ENCODE measurements at places on chromosomes 3 and 15.
A peak's percentile ranks its signal among the peaks of the same experiment; 100 is the strongest.

GRCh38 chr3:64417816-64418215 lies 192.6 kb upstream of the PRICKLE2 start:
- no peak for DNase-seq

DNA sequence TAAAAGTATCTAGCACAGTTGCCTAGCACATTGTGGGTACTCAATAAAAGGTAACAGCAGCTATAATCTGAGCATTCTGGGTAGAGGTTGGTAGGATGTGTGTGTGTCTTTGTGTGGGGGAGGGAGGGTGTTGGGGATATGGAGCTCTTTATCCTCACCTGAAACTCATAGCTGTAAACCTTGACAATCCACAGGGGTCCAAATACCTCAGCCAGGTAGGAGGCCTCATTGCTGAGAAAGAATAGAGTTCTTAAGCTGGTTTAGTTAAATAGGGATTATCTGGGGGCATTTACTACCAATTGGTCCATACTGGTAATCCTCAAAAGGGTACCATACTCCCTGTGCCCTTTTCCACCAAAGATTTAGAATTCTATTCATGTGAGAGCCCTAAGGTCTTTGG lies 3.9 kb downstream of the SERF2 start:
- DNase-seq, result no peak

DNA sequence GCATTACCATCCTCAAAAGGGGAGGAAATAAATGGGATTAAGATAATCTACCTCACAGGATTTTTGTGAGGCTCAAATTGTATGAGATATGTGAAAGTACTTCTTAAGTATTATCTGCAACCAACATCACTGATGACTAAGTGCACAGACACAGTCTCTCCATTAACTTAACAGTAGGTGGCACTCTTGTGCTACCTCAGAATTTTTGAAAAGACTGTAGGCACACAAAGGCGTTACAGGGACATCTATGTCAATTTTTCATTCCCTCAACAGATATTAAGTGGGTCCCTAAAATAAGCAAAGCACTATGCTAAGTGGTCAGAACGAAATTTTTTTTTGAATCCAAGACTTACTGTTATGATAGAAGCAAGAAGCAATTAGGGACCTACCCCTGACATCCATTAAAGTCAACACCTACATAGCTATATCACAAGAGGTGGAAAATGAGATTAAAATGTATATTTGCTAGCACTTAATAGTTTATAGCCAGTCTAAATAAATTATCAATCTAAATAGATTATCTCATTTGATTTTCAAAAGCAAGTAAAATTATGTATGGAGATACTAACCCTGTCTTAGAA lies 52.9 kb downstream of the RYK start:
- no peak for DNase-seq

DNA sequence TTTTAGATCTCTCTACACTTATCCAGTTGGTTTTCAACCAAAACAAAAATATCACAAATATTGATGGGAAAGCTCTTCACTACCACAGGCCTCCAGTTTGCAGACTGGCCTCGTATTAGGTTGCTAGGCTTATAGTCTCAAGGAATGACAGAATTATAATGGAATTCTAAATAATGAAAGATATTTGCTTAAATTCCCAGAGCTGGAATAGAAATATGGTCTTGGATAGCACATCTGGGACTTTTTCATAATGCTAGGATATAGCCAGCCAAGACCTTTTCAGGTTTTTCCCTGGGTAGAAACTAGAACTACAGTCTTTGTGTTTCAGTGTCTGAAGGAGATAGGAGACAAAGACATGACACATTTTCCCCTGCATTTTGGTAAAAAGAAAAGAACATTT lies 121.9 kb upstream of the STAC start:
- no peak for DNase-seq

DNA sequence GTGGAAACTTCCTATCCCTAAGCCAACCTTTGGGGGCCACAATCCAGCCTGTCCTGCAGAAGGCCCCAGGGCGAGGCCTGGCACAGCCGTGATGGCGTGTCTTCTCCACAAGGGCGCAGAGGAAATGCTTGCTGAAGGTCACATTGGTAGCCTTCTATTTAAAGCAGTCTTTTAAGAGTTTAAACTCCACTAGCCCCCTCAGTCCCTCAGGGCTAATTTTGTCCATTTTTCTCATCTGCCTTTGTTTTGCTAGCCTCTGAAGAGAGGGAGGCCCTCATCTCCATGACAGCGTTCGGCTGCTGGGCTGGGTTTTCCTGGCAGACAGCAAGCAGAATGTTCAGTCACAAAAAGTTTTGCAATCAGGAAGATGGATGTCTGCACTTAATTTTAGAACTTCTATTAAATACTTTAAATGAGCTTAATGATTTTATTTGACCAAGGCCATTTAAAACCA lies 40.8 kb downstream of the RARB start:
- DNase-seq, result no peak

- no peak for DNase-seq
Observed at GRCh38 chr3:13394363-13394762, 25.8 kb downstream of the NUP210 start.

DNA sequence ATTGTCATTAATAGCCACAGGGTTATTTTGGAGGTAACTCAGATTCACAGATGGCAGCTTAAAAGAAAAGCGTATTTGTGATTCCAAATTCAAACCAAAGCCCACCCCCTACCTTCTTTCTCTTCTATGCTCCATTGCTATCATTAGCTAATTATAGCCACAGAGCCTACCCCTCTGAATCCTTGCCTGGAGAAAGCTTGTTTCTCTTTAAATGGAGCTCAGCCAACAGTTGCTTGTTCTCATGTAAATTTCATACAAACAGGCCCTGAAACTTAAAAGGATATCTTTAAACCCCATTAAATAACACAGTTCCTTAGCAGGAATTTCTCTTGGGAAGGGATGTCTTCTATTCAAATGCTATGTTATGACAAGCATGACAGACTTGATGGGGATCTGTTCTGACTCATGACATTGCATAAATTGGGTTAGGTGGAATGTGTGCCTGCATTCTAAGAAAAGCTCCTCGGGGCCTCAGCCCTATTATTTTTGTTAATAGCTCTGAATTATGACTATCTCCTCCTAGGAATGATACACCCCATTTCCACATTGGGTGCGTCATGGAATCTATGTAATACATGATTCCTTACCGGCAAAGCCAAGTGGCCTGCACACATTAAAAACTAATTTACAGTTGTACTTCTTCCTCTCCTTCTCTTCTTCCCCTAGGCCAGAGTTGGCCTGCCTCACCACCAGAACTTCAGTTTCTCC lies 265.8 kb downstream of the TAFA4 start:
- DNase-seq, result no peak

- DNase-seq, result no peak
Observed at GRCh38 chr15:89091627-89092220, 3.5 kb downstream of the ABHD2 start.

DNA sequence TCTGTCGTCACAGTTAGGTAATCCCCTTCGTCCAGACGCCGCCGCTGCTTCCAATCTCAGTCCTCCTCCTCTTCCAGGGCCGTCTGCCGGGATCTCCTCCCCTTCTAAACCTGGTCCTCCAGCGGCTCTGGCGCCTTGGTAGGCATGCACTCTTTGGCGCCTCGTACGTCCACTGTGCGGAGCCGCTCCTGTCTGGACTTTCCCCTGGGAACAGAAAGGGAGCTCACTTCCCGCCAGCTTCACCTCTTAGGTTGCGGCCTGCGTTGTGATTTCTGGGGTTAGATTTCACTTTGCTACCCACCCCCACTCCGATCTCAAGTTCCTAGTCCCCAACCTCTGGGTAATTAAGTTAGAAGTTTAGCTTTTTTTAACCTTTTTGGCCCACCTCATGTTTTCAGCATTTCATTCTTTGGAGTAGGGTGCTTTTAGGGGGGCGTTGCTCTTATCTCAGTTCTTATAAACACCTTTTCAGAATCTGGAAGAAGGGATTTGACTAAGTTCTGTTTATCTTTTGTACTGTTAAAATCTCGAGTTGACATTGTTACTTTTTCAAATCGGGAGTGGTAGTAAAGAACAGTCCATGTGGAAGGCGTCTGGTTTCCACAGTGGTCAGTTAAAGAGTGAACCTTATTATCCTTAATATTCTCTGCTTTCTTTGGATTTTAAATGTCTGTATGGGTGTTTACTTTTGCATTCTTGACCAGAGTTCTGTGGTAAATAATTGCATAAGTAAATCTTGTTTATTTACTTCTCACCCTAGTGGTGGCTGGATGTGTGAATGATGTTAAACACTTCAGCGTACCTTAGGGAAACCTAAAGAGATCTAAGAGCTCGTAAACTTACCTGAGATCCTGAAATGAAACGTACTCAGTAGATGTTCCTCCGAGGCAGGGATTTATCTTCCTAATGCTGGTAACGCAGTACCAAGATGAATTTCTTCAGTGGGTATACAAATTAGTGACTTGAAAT lies 611 bp downstream of the CTDSPL2 start:
- no peak for DNase-seq

DNA sequence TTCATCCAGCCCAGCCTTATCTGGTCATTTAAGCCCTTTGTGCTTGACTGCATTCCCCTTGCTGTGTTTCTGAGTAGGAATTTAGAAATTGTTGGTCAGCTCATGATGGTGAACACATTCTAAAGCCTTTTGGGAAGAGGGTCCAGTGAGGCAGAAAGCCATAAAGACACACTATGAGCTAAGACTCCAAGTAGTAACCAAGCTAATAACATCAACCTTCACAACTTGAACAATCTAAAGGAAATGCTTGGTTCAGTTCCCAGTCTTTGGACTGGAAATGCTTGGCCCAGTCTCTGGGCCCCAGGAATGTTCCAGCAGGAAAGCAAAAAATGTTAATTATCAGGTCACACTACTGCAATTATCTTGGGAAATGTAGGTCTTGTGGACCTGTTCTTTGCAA lies 7.7 kb downstream of the PLSCR1 start:
- DNase-seq, result no peak

GRCh38 chr3:170997961-170998913 lies 28.3 kb downstream of the SLC2A2 start:
- DNase-seq, result no peak

GRCh38 chr15:67091071-67091979 lies 25.9 kb downstream of the SMAD3 start:
- DNase-seq, result peak; percentile 36

GRCh38 chr3:110576960-110577359 lies 494.7 kb upstream of the NECTIN3 start:
- no peak for DNase-seq

GRCh38 chr3:34675383-34676120 lies 877.1 kb downstream of the PDCD6IP start:
- no peak for DNase-seq

GRCh38 chr3:159005137-159005536 lies 203.3 kb downstream of the MFSD1 start:
- DNase-seq, result no peak

Measured in stimulated activated CD4-positive, alpha-beta T cell treated with anti-CD3 and anti-CD28 coated beads, Interleukin-15, amount 100 ng/mL, for 1 hour (primary cell).